ENCODE measurements at places on chromosomes 12 and 14.

- DNase-seq = no peak
Observed at GRCh38 chr12:57263096-57263495, 12.1 kb upstream of the STAC3 start.

DNA sequence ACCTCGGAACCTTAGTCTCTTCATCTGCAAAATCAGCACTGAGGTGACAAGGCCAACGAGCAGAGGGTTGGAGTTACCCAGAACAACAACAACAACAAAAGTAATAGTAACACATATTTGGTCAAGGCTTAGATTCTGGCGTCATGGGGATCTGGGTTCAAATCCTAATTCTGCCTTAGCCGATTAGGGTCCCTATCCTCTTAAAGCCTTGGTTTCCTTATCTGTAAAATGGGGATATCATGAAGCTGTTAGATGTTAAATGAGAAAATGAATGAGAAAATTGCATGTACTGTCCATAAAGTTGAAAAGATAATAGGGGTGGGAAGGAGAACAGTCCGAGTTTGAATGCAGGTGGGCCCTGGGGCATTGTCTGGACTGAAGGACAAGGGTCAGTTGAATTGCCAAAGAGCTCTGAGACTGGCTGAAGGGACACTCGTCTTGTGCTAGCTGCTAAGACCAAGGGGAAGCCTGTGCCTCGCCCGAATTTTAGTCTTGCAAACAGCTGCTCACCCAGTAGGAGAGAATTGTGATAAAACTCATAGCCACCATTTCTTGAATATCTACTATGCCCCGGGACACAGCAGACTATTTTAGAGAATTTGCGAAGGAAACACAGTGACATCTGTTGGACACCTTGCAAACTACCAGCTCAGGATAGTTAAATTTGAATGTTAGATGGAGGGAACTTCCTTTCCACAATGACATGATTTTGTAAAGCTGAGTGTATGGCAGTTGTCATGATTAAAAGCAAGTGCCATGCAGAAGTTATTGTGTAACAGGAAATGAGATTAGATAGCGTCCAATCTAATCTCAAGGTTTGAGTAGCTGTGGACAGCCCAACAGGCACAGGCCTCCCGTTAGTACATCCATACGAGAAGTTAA is 6.8 kb upstream of the HNF1A start:
- DNase-seq = no peak

DNA sequence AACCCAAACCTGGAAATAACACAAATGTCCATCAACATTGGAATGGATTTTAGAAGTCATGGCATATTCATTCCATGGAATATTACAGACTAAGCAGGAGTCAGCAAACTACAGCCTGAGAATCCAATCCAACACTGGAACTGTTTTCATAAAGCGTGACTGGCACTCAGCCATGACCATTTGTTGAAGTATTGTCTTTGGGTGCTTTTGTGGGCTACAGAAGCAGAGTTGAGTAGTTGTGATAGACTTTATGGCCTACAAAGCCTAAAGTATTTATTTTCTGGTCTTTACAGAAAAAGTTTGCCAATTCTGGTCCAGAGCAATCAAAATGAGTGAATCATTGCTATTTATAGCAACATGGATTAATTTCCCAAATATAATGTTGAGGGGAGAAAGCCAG is 34.5 kb upstream of the FRS2 start:
- no peak for DNase-seq

GRCh38 chr14:44804391-44804790 is 157.4 kb downstream of the KLHL28 start:
- no peak for DNase-seq

DNA sequence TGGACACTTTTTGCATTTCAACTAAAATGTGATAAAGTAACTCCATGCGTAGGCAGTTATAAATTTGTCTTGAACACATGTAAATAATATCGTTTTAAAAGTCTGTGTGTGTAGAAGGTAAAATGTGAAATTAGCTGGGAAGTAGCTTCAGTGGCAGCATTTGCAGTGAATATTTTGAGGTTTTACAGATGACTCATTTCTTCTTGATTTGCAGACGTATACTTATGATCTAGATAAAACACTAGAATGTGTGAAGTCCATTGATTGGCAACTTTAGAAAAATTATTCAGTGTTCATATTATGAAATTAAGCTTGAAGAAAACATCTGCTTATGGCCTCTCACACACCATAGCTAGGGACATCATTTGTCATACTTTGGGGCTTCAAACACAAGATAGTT is 788.6 kb upstream of the NOVA1 start:
- no peak for DNase-seq

DNA sequence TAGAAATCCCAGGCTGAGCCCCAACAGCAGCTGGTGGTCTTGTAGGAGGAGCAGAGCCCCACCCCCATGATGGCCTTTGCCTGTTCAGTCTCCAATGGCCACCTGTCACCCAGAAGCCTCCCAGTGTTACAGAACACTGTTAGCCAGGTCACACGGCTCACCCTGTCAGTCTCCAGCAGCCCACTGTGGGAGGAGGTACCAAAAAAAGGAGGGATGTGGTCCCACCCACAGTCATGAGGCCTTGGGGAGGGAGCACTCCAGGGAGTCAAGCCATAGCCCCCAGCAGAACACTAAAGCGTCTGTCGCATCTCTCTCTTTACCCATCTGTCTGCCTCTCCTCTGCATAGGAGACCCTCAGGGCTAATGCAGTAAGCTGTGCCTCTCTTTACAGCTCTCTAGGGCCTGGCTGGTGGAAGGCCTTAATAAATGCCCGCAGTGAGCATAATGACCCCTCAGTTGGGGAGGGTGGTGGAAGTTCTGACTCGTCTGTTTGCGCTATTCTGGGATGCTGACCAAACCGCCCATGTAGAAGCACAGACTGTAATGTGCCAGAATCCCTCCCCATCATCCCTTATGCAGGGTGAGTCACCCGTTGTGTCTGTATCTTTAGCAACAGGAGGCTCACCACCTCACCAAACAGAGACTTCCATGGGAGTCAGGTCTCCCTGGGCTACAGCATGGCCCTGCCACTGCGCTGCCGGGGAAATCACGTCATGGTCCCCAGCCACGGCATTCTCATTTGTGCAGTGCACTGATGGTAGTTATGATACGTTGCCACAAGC is 14.6 kb downstream of the C14orf132 start:
- peak; percentile 27 for DNase-seq

- no peak for DNase-seq
Observed at GRCh38 chr12:47834199-47834903, 14.6 kb upstream of the HDAC7 start.

- no peak for DNase-seq
Observed at GRCh38 chr14:26939755-26940154, 341.9 kb upstream of the NOVA1 start.

DNA sequence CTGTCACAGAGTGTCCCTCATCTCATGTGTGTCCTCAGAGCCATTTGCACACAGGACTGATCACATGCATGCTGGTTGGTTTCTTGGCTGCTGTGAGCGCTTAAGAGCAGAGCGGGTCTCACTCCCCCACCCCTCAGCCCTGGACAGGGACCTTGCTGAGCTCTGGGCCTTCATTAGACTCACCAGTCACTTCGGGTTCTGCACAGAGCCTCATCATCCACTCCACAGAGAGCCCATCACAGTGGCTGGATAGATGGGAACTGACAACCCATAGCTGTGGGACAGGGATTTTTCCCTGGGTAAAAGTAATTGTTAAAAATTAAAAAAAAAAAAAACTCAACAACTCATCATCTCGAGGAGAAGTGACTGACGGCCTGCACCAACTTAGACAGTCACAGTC is 8.2 kb downstream of the GLRX5 start:
- no peak for DNase-seq

- DNase-seq = no peak
Observed at GRCh38 chr12:2735432-2735831, 59.3 kb upstream of the FKBP4 start.

All from mesothelial cell of epicardium (in vitro differentiated cells).